ENCODE measurements at places on chromosomes 5 and 9.

GRCh38 chr5:3311433-3311832, 284.2 kb upstream of the IRX1 start:
- DNase-seq = no peak

GRCh38 chr9:74735761-74736160, 152.0 kb downstream of the TRPM6 start:
- DNase-seq = no peak

GRCh38 chr9:97983589-97984187, 547 bp downstream of the ANP32B start:
- DNase-seq = no peak

DNA sequence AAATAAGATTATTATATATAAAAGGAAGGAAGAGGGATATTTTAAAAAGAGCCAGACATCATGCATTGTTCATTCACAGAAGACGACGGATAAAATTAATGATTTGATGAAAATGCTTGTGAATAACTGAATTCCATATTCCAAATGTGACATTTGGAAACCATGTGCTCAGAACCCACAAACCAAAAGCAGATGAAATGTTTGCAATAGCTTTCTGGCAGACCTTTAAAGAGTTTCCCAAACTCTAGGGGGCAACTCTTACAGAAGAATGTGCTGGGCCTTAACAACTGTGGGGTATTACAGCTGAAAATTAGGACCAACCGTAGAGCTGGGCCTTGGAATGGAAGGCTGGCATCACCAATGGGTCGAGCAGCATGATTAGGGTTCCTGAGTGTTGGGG, 471.0 kb downstream of the EFNA5 start:
- no peak for DNase-seq

- DNase-seq = peak; percentile 30
Observed at GRCh38 chr9:15725953-15726352, 173.1 kb downstream of the CCDC171 start.

DNA sequence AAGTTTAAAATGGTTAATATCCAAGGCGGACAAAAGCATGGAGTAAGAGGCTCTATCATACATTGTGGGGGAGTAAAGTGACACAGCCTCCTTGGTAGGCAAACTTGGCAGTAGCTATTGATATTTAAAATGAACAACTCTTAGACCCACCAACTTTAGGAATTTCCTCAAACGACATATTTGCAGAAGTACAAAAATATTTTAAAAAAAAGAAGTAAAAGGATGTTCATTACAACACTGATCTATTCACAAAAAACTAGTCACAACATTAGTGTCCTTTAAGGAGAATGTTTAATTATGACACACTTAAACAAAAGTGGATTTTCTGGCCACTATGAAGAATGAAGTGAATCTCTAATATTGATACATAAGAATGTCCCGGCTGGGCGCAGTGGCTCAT, 1.7 kb downstream of the ALG2 start:
- DNase-seq = no peak

DNA sequence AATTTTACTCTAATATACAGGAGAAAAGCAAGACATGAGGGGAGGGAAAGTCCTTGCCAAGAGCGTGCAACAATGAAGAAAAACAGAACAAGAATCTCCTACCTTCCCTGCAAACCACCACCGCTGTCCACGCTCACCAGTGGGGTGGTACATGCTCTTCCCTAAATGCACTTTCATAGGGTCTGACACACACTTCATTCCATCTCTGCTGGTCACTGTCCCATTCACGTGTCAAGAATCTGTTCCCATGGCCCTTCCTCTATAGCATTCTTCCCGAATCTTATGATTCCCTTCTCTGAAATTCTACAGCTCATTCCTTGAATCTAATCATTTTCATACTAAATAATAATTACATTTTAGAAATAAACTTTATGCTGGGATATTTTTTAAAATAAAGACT, 11.4 kb upstream of the DNAH5 start:
- DNase-seq = no peak

GRCh38 chr9:19470981-19471650, 62.3 kb downstream of the ACER2 start:
- no peak for DNase-seq

- DNase-seq = no peak
Observed at GRCh38 chr5:531101-531748, 7.0 kb upstream of the SLC9A3 start.

DNA sequence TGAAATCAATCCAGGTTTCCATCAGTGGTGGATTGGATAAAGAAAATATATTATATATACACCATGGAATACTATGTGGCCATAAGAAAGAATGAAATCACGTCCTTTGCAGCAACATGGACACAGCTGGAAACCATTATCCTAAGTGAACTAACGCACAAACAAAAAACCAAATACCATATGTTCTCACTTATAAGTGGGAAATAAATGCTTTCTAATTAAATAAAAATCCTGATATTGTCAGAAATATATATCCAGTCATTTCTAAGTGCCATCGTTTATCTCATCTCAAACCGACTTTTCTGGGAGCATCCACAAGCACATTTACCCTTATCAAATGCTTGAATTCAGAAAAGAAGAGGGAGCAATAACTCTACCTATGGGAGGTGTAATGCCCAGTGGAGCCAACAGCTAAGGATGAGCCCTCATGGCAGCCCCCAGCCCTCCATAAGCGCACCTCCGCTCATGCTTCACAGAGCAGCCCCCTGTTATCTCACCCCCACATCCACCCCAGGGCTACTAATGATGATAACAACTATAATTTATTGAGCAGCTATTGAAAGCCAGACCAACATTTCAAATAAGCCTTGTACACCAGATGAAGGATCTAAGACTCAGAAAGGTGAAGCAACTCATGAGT, 101.7 kb upstream of the SPOCK1 start:
- no peak for DNase-seq

- DNase-seq = no peak
Observed at GRCh38 chr9:15115702-15116101, 191.3 kb downstream of the TTC39B start.

- no peak for DNase-seq
Observed at GRCh38 chr5:88405783-88406182, 137.1 kb upstream of the TMEM161B start.

- DNase-seq = no peak
Observed at GRCh38 chr5:34728236-34728635, 72.1 kb downstream of the RAI14 start.

- no peak for DNase-seq
Observed at GRCh38 chr9:99998266-99998665, 91.8 kb downstream of the STX17 start.

DNA sequence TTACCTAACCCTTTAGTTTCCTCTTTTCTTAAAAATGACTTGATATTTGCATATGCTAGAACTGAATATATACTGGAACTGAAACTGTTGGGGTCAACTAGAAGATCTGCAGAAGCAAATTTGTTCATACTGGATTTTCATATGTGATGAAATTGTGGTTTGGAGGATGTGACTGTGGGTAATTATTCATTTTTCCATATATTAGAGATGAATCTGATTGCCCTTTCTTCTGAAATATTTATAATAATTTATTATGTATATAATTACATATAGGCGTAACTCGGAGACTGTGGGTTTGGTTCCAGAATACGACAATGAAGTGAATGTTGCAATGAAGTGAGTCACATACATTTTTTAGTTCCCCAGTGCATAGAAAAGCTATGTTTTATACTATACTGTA, 149.1 kb downstream of the ATP10B start:
- no peak for DNase-seq

DNA sequence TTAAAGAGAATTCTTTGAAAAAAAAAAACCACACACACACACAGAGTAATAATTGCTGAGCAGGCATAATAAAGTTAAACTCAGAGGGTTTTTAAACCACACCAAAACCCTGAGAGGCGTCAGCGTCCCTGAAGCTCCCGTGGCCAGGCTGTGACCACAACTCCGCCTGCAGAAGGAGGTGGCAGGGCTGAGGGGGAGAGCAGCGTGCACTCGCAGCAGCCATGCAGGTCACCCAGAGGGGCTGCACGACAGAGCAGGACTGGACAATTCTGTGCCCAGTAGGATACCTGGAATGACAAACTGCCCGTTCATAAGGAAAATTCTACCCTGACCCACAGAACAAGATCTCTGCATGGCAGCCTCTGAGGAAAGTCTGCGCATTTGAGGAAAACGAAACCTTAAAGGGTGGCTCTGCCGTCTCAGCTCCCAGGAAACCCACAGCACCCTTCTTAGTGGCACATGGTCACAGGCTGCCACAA, 44.0 kb downstream of the ROR2 start:
- no peak for DNase-seq

DNA sequence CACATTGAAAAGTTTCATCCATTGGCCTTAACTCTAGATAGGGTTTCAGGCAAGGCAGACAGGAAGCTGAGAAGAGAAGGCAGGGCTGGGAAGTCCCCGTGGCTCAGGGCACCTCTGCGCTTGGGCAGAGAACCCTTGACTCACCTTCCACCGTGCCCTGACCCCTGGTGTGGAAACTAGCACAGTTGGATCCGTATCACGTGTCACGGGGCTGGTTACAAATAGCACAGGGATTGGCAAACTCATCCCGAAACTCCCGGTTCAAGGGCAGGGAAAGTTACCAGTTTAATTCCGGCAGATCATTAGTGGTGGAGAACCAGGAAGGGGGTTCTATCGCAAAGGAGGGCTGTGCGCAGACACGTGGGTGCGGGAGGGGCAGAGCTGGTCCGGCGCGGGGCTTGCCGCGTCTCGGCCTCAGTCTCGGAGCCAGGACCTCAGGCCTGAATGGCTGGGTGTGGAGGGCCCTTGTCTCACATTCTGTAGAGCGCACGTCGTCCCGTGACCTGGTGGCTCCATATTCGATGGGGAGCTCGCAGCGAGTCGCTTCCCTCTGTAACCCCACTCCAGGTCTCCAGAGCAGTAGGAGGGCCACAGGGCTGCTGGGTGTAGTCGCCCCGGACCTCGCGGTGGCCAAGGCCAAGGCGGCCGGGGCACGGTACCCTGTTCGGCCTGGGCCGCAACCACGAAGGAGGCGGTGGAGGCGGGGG, 771 bp upstream of the TMEM171 start:
- DNase-seq = no peak

- DNase-seq = no peak
Observed at GRCh38 chr5:159978358-159978757, 30.6 kb upstream of the TTC1 start.

- DNase-seq = no peak
Observed at GRCh38 chr9:27165068-27165467, 56.0 kb downstream of the TEK start.

- DNase-seq = no peak
Observed at GRCh38 chr5:150092159-150092787, 5.9 kb upstream of the CSF1R start.

- peak; percentile 83 for DNase-seq
Observed at GRCh38 chr5:96384353-96384752, 48.7 kb downstream of the PCSK1 start.

DNA sequence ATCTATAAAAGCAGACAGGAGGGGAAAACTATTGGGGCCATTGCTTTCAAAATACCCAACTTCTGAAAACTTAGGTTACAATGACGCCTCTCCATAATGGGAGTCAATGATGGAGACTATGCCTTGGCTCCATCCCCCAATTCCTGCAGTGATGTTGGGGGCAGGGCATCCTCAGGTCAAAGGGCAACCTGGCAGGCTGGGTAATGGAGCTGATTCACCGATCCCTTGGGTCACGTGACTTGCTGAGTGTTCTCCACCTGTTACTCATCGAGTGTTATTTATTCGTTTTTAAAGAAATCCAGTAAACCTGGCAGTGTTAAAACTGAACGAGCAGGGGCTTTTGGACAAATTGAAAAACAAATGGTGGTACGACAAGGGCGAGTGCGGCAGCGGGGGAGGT, 244.4 kb downstream of the FAM114A2 start:
- no peak for DNase-seq

DNA sequence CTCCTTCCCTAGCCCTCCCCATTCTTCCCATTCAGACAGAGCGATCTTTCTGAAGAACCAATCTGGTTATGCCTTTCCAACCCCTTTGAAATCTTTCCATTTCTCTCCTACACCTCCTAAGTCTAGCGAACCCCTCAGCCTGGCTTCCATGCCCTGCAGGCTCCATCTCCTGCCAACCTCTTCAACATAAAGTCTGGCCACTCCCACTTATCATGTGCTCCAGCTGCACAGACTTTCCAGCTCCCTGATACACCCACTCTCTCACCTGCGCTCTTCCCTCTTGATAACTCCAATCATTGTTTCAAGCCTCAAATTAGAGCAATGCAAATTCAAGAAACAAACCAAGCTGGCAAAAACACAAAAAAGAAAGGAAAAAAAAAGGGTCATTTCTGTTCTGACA, 3.8 kb upstream of the ORM1 start:
- DNase-seq = no peak

- DNase-seq = peak; percentile 69
Observed at GRCh38 chr9:84711936-84712335, 42.4 kb downstream of the NTRK2 start.

GRCh38 chr9:79053598-79053997, 518.2 kb upstream of the TLE4 start:
- DNase-seq = no peak

- peak; percentile 8 for DNase-seq
Observed at GRCh38 chr5:100444961-100445360, 90.2 kb upstream of the FAM174A start.

DNA sequence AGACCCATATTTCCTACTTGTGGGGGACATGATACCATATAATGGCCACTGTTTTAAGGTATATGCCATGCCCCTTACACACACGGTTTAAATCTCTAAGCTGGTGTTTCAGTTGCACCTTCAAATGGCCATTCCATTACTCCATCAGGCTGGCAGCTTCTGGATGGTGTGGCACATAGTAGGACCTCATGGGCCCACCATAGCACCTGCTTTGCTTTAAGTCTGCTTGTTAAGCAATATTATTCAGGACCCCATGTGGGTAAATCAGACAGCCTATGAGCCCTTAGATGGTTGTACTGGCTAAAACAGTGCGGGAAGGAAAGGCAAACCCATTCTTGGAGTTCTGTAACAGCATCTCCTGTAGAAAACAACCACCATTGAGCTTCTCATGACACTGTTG, 27.4 kb upstream of the PANK3 start:
- no peak for DNase-seq

- no peak for DNase-seq
Observed at GRCh38 chr5:79628811-79629210, 16.6 kb downstream of the TENT2 start.

GRCh38 chr9:2230362-2230761, 215.2 kb downstream of the SMARCA2 start:
- no peak for DNase-seq

DNA sequence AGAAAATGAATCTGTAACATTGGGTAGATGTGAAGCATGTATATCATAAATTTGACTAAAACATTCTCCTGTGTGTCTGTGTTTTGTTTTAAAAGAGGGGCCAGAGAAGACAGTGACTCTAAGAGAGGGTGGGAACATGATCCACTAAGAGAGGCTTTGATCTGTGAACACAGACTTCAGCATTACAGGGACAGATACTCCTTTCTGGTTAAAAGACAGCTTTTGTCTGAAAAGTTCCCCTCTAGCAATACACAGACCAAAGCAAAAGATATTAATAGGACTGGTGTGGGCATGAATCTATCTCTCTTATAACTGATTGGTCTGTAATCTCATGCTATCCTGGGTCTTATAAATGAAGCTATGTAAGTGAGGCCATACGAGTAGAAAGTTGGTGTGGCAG, 150.9 kb downstream of the NUDT12 start:
- DNase-seq = no peak

Measured in stromal cell of bone marrow (primary cell).